EH (cell line): ENCODE measurements at places on chromosomes 2 and 18.

DNA sequence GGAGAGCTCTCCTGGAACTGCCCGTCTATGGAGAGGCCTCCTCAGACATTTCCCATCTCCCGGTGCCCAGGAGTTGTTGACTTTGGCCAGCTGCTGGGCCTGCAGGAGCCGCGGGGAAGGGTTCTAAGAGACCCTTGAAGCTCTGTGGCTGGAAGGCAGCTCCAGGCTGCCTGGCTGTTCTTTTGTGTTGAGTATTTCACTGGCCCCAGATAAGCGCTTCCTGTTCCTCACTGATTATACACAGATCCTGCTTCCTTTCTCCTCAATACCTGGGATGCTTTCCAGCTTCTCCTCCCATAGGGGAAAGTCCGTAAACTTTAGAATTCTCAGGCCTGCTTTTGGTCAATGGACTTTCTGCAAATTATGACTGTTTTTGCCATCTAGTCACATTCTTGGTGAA lies 57.8 kb downstream of the TGOLN2 start:
- DNase-seq: no peak

- DNase-seq: no peak
Observed at GRCh38 chr2:218644721-218645120, 14.7 kb downstream of the ZNF142 start.

DNA sequence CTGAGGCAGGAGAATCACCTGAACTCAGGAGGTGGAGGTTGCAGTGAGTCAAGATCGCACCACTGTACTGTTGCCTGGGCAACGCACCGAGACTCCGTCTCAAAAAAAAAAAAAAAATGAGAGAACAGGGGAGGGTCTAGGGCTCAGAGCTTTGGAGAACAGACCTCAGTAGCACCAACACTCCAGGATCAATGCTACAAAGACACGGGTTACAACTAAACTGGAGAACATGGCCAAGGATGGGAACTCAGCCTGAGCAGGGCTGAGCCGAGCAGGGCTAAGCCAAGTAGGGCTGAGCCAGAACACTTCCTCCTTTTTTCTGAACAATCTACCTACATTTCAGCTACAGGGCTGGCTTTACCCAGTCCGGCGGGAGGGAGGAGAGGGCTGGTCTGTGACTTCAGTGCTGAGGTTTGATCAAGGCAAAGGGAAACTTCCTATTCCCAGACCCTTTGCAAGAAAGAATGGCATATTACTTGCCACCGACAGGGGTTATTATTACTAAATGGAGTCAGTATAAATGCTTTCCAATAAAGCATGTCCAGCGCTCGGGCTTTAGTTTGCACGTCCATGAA lies 2.9 kb upstream of the CASP8 start:
- DNase-seq: no peak

- no peak for DNase-seq
Observed at GRCh38 chr18:73750052-73750451, 397.6 kb downstream of the FBXO15 start.

GRCh38 chr2:190713471-190713870 lies 64.6 kb downstream of the NAB1 start:
- DNase-seq: peak; percentile 48

- no peak for DNase-seq
Observed at GRCh38 chr2:3638456-3638810, 19.6 kb upstream of the ALLC start.

DNA sequence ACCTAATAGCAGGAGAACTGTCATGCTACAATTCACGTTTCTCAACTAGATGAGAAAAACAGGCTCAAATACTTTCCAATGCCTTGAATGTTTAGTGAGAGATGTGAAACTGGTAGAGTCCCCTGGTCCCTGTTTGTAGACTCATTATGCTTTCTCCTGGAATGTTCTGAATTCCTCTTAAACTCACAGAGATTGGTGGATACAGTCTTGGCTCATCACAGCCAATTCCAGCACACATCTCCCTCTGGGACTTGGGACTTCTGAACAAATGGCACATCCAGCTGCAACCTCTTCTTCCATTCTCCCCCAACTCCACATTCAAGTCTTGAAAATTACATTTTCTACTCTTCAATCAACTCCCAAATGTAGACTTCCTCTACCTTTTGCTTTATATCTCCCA lies 58.4 kb upstream of the NT5C1B start:
- peak; percentile 57 for DNase-seq

GRCh38 chr18:71398531-71398930 lies 1109.7 kb downstream of the SOCS6 start:
- DNase-seq: no peak

- peak; percentile 46 for DNase-seq
Observed at GRCh38 chr2:168920504-168921157, 19.5 kb downstream of the G6PC2 start.

DNA sequence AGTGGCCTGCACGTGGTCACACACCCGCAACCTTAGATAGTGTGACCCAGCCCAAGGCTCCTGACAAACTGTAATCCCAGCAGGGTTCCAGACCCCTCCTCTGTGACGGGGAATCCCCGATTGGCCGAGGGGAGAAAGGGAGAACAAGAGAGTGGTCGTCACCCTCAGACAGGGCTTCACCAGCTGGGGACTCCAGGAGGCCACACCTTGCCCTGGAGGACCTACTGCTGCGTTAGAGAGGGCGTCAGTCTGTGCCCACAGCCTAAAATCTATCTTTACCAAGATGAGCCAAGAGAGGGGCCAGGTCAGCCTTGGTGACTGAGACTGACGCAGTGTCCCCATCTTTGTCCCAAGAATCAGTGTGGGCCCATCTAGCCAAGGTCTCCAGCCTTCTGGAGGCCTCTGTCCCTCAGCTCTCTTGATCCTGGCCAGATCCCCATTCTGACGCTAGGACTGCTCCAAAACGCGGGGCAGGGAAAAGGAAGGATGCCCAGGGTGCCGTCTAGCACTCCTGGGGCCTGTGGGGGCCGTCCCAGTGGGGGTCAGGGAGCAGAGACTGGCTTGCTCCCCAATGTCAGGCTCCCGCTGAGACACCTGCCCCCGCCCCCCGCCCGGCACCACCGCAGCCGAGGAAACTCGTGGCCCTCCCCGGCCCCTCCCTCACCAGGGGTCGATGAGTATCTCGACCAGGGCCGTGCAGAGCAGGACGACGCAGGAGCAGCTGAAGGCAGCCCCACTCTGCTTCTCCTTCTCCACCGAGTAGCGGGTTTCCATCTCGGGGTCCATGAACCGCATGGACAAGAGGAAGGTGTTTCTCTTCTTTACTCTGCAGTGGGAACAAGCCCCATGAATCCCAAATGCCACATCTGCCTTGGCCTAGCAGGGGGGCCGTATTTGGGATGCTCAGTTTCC lies 40.9 kb downstream of the CENPO start:
- DNase-seq: no peak

GRCh38 chr2:59926731-59927130 lies 626.7 kb downstream of the BCL11A start:
- no peak for DNase-seq

- DNase-seq: no peak
Observed at GRCh38 chr2:188364033-188364630, 72.5 kb downstream of the GULP1 start.
